GM12892 (cell line): ENCODE measurements at places on chromosomes 11 and 22.

DNA sequence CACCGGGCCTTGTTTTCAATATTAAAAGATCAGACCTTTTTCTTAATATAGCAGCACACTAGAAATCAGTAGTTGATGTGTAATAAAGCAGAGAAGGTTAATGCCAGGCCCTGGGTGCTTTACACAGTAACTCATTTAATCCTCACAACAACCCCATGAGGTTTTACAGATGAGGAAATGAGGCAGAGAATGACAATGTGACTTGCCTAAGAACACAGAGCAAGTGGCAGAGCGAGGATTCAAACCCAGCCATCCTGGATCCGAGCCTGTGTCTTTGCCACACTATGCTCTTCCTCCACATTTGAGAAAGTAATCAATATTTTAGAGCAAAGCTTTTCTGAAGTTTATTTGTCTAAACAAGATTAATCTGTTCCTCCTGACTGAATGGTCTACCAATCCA is 7.2 kb downstream of the JAML start:
- DNase-seq: no peak

DNA sequence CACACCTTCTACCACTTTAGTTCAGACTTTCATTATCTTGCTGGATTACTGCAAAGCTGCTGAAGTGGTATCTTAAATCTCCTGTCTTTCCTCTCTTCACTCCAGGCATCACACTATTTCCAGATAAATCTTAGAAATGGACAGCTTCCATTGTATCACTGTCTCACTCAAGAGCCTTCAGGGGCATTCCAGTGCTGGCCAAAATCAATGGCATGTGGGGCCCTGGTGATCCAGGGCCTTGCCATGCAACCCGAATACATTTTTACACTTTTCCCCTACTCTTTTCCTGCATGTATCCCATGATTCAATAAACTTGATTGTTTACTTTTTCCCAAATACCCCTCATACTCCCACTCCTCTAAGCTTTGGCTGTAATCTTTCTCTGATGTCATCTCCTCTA is 39.4 kb upstream of the DEUP1 start:
- no peak for DNase-seq

GRCh38 chr22:29994027-29994715 is 86.1 kb upstream of the HORMAD2 start:
- DNase-seq: no peak

DNA sequence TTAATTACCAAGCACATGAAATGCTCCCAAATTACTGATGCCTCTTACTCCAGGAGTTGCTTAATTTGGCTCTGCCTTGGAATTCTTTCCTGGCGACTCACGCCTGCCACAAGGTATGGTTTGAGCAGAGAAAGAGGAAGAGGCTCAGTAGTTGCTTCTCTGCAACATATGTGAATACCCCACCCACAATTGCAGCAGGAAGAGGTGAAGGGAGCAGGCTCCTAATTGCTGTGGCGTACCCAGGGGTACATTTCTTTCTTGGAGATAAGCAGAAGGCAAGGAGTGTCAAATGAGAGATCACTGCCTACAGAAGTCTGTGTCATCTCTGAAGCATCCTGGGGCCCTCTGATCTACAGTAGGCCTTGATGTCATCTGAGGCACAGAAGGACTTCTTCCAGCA is 10.6 kb upstream of the NNMT start:
- no peak for DNase-seq

DNA sequence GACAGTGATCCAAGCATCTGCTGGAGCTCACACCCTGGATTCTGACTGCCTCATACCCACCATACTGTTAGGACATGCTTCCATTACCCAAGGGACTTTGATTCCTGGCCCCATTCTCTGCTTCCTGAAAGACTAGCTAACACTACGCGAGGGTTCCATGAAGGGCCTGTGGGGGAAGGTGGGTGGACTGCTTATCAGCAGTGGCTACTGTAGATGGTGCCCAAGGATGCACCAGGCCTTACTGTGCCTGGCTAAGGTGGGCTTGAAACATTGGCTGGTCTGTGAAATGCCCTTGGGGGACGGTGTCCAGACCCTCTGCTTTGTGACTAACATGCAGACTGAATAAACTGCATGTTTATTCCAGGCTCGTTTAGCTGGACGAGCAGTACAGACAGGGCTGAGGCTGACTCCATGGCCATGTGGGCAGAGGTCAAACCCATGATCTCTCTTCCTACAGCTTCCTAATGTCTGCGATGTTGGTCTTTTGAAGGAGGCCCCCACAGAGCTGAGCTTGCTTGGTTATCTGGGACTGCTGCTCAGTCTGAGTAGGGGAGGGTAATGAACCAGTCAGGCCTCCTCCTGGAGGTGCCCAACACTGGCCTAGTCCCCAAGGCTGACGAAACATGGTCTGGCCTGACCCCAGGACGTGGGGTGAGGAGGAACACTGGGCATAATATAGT is 48.3 kb upstream of the PHOX2A start:
- no peak for DNase-seq

DNA sequence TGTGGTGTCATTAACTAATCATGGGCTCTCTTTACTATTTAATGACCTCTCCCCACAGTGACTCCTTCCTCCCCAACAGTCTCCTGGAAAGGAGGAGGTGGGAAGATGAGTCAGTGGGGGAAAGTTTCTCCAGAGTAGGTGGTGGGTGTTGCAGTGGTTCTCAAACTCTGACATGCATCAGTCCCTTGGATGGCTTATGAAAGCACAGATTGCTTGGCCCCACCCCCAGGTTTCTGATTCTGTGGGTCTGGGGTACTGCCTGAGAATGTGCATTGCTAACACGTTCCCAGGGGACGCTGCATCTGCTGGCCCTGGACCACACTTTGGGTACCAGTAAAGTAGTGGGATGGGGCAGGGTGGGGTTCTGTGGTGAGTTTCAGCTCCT is 9.8 kb downstream of the CD82 start:
- DNase-seq: no peak

DNA sequence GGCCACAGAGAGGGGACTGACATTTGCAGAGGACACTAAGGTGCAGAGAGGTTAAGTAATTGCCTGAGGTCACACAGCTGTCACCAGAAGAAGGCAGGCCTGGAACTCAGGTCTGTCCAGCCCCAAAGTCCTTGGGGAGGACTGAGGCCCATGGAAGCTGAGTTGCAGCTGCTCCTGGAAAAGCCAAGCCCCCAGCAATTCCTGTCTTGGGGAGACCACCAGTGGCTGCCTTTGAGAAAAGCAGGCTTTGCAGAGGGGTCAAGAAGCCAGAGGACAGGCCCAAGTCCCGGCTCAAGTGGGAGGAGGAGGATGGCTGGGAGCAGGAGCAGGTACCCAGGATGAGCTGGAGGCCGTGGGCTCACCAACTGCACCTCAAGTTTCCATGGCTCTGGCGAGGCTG is 3.4 kb downstream of the NFAM1 start:
- no peak for DNase-seq

- DNase-seq: peak; percentile 60
Measured at GRCh38 chr22:37464181-37464580, 22.0 kb downstream of the MFNG start.

DNA sequence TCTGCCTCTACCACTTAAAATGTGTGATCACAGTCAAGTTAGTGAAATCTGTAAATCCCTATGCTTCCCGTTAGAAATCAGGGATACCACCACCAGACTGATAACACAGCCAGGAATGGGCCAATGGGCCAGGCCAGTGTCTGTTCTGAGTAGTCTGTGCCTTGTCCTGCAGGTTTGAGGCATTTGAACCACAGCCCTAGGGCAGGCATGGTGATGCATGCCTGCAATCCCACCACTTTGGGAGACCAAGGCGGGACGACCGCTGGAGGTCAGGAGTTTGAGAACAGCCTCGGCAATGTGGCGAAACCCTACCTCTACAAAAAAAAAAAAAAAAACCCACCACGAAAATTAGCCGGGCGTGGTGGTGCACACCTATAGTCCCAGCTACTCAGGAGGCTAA is 12.1 kb upstream of the AHNAK start:
- DNase-seq: no peak

GRCh38 chr22:19807161-19807913 is 46.8 kb downstream of the TBX1 start:
- no peak for DNase-seq

DNA sequence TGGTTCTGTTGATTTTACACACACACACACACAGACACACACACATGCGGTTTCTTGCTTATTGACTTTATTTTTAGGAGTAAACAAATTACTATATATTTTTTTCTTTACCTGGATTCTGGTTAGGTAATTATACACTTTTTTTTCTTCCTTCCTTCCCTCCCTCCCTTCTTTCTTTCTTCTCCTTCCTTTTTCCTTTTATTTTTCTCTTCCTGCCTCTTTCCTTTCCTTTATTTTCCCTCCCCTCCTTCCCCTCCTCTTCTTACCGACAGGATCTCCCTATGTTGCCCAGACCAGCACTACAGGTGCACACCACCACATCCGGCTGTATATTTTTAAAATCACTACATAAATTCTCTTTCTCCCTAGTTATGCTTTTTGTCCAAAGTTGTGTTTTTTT is 3.1 kb upstream of the SPDYC start:
- no peak for DNase-seq

GRCh38 chr11:12263141-12263693 is 114.2 kb upstream of the PARVA start:
- no peak for DNase-seq

- no peak for DNase-seq
Measured at GRCh38 chr11:63445720-63446119, 45.2 kb downstream of the PLAAT5 start.

- no peak for DNase-seq
Measured at GRCh38 chr11:118921121-118921928, 4.4 kb downstream of the BCL9L start.

GRCh38 chr22:17897426-17897825 is 123.2 kb upstream of the BID start:
- no peak for DNase-seq

GRCh38 chr11:132549561-132549960 is 982.7 kb downstream of the OPCML start:
- no peak for DNase-seq

DNA sequence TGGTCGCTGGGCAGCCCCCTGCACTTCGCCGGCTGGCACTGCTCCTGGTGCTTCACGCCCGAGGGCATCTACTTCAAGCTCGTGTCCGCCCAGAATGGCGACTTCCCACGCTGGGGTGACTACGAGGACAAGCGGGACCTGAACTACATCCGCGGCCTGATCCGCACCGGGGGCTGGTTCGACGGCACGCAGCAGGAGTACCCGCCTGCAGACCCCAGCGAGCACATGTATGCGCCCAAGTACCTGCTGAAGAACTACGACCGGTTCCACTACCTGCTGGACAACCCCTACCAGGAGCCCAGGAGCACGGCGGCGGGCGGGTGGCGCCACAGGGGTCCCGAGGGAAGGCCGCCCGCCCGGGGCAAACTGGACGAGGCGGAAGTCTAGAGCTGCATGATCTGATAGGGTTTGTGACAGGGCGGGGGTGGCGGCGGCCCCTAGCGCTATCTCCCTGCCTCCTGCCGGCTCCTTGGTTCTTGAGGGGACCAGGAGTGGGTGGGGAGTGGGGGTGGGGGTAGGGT is 13.5 kb upstream of the MIEF1 start:
- DNase-seq: no peak

DNA sequence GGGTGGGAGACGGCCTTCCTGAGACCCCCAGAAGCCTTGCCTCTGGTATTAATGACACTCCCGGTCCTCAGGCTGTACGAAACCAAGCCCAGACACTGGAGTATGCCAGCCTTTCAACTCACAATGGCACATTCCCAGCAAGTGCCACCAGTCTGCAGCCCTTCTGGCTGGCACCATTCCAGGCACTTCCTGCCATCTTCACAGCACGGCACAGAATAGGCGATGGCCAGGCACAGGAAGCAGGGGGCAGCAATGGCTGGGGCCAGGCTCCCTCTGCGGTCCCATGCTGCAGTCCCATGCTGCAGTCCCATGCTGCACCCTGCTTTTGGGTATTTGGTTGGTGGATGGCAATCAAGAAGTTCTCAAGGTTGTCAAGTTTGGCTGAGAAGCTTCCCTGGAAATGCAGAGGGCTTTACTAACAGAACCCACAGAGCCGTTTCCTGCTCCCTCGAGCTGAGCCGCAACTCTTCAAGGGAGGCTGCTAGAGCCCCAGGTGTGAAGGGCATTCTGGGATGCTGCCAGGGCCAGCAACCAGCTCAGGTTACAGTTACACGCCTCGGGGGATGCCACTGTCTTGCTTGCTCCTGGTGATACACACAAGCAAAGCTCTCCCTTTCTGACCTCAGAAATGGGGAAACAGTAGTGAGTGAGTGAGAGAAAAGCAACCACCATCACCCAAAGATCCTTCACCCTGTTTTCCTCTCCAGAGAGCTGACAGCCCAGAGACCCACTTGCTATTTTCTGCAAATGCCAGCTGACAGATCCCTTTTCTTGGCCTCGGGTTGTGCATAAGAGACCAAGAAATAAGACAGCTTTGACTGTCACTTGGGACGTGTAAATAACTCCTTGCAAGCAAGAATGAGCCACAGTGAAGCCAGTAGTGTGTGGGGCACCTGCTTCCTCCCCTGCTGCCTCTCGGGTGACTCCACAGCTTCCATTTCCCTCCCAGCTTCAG is 23.9 kb downstream of the LRFN4 start:
- DNase-seq: no peak

- no peak for DNase-seq
Measured at GRCh38 chr11:7484131-7484530, 1.2 kb upstream of the OLFML1 start.

GRCh38 chr11:20002312-20003216 is 157.7 kb downstream of the DBX1 start:
- no peak for DNase-seq

- no peak for DNase-seq
Measured at GRCh38 chr11:27688076-27688475, 12.2 kb downstream of the BDNF start.
